Activated gamma-delta T cell treated with Interleukin-2 at 50 U/mL for 16 hours (primary cell): ENCODE measurements at places on chromosomes 2 and 18.

- peak; percentile 43 for DNase-seq
Observed at GRCh38 chr2:113251118-113251517, 27.6 kb downstream of the PAX8 start.

GRCh38 chr2:48515513-48515985 lies 14.4 kb upstream of the STON1 start:
- no peak for DNase-seq

DNA sequence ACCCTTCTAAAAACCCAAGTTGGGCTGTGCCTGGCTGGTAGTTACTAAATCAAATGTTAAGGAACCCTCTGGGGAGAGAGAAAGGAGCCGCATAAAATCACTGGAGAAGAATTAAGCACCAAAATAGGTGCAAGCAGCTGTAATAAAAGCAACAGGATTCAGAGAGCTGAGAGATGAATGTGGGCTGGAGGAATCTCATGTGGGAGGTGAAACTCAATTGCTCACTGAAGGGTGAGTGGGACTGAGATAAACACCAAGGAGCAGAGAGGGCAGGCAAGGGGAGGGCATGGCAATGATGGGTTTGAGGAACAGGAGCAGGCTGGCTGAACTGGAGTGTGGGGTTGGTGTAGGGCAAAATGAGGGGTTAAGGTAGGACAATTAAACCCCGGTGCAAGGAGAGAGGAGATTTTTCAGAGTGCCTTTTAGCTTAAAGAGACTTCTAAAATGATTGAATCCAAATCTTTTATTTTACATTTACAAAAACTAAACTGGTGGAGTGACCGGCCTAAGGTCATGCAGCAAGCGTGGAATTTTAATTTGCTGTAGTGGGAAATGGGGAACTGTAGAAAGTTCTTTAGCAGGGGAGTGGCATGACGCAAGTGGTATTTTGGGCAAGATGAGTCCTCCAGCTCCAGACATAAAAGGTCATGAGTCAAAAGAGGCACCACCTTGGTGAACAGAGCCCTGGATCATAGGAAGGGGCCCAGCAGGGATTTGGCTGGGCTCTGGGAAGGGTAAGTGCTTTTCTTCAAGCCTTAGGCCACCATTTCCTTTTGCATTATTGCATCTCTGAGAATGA lies 10.5 kb downstream of the PLB1 start:
- no peak for DNase-seq

GRCh38 chr2:174873471-174873870 lies 109.2 kb upstream of the CHRNA1 start:
- DNase-seq = no peak

DNA sequence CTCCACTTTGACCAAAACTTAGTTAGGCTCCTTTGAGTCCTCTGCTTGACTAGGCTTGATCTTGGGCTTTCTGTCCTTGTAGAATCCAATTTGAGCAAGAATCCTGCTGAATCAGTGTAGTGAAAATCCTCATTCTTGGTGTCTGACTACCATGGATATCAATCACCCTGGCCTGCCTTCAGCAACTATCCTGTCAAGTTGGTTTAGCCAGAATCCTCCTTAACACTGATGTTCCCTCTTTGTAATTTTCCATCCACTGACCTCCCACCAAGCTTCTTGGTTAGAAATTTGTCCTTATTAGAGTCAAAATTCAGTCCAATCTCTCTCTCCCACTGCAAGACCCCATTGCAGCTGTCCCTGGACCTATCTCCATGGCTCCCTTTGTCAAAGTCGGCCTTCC lies 494 bp upstream of the RBM45 start:
- DNase-seq = no peak

DNA sequence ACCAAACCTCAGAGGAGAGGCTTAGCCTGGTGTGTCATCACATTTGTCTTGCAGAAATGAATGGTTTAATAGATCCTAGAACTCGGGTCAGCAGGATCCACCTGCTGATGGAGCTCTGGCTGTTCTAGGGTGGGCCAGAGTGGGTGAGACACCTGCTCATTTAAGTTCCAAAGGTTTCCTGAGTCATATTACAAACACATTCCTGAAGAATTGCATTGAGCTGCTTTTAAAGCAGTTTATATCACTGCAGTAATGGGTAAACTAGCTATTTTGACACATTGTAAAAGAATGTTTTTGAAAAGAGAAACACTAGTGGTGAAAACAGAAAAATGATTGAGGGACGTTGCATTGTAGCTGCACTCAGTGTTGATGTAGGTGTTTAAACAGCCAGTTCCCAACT lies 175.3 kb upstream of the TCF4 start:
- no peak for DNase-seq

- DNase-seq = no peak
Observed at GRCh38 chr2:135667045-135667444, 74.6 kb upstream of the UBXN4 start.

DNA sequence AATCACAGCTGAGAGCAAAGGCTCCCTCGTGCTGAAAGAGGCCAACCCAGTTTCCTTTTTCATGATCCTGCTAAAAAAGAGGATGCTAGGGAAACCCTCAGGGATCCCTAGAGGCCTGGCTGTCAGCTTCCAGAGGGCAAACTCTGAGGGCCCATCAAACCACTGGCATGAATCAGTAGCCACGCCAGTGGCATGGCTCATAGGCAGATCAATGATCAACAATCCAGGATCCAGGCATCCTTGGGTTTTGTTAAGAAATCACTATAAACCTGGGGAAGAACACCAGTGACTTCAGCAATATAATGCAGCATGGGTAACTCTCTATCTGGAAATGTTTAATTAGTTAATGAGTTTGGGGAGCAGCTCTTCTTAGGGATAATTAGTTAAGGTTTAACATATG lies 286.5 kb downstream of the C1D start:
- DNase-seq = no peak

DNA sequence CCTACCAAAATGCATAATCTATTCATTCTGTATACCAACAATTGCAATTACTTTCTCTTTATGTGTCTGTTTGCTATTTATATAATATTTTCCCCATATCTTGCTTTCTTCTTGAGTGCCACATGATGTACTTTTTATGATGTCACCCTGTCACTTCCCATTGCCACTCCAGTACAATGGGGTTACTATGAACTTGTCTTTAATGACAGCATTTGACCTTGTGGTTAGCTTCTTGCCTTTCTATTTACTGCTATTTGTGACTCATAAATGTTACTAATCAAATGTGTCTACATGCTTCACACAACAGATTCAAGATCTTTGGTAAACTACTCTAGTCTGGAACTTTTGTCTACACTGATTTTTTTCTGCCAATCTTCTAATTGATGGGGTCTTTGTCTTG lies 486.3 kb downstream of the NR4A2 start:
- DNase-seq = no peak

DNA sequence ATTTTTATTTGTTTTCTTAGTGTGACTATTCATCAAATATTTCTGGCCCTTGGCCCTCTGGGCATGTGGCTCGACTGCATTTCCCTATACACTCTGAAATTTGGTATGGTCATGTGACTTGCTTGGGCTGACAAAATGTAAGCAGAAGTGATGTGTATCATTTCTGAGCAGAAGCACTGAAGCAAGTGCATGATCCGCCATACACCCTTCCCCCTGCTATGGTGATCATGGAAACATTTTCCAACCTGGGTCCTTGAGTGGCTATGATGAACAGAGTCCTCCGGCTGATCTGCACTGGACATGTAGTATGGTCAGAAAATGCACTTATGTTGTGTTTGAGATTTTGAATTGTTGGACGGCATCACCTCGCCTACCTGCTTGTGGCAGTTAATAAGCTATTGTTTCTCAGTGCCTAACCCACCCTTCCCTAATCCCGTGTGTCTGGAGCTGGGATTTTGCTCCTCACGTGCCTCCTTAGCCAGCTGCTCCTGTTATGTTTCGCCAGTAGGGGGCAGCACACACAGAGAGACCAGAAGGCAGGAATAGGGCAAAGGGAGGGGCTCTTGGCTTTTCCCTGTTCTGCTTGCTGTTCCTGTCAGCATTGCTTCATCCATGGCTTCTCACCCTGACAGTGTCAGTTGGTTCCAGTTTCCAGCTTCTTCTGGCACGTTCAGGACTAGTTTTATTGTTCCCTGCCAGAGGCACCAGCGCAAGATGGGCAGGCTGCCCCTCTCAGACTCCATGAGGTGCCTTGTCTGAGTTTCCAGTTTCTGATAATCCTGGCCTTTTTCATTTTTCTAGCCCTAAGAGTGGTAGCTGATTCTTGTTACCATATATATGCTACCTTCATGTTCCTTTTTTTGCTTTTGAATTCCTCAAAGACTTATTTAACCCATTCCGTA lies 207.4 kb downstream of the ARL6IP6 start:
- no peak for DNase-seq

- DNase-seq = no peak
Observed at GRCh38 chr18:6537475-6537874, 122.8 kb upstream of the L3MBTL4 start.

GRCh38 chr2:239770246-239770639 lies 254.9 kb downstream of the NDUFA10 start:
- no peak for DNase-seq

- DNase-seq = no peak
Observed at GRCh38 chr2:175236930-175237329, 55.4 kb upstream of the ATP5MC3 start.

DNA sequence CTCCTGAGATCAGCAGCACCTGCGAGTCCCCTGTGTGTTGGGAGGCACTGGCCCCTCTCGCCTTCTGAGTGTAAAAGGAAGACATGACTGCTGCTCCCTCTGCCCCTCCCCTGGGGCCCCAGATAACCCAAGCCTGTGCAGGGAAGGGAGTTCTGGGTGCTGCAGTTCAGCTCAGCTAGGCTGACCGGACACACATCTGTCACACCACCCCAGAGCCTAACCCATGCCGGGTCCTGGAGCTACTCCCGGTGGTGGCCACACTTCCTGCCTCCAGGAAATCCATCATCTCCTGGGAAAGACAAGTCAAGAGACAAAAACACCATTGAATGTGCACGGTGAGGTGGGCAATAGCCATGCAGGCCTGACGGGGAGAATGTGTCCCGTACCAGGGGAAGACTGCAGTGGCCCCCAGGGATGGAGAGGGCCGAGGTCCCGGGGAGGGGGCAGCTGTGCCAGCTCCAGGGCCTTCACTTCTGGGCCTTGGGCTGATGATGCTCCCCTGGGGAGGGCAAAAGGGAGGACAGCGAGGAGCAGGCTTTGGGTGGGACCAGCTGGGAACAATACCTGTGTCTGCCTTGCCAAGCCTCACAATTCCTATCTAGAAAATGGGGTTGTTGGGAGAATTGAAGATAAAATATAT lies 210.6 kb downstream of the TFCP2L1 start:
- DNase-seq = no peak

DNA sequence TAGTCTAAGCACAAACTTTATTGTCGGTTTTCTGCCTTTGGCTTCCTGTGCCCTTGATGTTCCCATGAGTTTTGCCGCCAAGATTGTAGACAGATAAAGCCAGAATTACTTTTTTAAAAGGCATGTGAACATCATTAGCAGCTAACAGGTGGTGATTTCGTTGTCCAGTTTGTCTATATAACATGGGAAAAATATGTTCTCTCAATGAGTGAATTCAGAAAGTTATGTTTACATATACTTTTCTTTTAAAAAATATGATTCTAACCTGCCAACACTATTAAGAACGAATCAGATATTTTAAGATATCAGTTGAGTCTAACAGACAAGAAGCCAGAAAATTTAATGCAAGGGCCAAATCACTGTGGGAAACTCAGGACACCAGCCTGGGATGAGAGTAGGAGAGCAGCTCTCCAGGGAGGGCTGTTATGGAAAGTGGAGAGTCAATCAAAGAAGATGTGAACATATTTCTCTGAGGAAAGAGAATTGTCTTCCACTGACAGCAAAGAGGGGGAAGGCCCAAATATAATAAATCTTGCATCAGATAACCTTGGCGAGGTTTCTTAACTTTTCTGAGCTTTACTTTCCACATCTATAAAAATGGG lies 311.3 kb downstream of the ARHGAP15 start:
- DNase-seq = no peak

- DNase-seq = no peak
Observed at GRCh38 chr2:112621790-112622527, 23.8 kb upstream of the SLC20A1 start.

GRCh38 chr2:85990084-85990483 lies 101.3 kb upstream of the ST3GAL5 start:
- DNase-seq = no peak

DNA sequence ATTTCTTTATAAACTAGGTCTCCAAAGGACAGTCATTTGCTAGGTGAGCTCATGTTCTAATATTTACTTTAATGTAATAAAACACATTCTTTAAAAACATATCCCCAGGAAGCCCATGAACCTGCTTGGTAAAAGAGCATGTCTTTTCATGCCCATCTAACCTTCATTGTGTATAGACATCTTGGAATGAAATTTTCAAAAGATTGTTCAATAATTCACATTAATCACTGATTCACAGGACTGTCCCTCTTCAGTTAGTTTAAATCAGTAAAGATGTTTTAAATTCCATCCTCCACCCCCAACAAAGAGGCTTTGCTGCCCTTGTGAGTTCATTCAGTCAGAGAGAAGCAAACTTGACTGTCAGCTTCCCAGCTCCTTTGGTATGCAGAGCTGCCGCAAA lies 633.4 kb upstream of the CELF4 start:
- no peak for DNase-seq

DNA sequence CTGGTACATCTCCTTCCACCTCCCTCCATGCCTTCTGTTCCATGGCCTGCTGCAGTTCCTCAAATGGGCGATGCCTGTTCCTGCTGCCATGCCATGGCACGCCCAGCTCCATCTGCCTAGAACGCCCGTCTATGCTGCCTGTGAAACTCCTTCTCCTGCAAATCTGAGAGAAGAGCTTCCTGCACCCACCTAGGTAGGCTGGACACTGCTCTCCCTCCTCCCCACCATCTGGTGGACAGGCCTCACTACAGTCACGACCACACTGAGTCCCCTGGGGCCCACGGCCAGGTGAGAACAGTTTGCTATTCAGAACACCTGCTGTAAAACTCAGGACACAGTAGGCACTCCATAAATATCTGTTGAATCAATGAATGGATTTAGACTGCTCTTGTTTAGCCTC lies 92.4 kb downstream of the LAMA1 start:
- DNase-seq = no peak

GRCh38 chr18:54388203-54389142 lies 30.8 kb downstream of the C18orf54 start:
- DNase-seq = peak; percentile 6

DNA sequence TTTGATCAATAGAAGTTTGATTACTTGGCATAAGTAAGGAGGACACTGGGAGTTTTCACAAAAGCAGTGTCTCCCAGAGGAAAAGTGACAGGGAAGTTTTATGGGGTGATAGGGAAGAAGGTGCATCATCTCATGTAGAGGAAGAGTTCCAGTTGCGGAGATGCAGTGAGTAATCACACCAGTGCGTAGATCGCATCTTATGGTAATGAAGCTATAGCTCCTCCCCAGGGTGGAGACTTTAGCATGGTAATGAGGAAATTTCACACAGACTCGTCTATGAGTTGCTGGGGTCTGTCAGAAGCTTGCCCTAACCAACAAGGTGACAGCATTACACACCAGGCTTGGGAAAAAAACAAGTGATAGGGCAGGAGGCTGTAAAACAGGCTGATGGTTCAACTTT lies 49.0 kb downstream of the KYNU start:
- no peak for DNase-seq

DNA sequence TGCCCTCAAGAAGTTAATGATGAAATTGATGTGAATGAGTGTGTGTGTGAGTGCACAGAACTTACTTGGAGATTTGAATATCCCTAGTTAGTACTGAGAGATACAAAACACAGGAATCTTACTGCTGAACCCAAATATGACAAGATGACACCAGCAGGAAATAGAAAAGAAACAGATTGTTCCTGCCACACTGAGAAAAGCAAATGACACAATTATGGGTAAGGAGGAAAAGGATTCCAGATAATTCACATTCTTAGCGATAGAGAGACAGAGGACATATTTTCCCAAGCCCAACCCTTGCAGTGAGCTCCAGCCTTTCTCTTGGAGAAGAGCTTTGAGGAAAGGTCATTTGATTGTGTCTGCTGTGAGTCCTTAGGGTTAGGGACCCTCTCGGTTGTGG lies 105.7 kb upstream of the SMIM21 start:
- DNase-seq = no peak
